Uterus (tissue), 4 donors: ENCODE measurements at places on chromosomes 5 and 9. TPM values are rescaled to one million over a fixed set of nuclear protein-coding genes. Genes with fewer than 3 reads are reported as not detected.
A peak's percentile ranks its signal among the peaks of the same experiment; 100 is the strongest.

Gene ANP32B
- 50.9 TPM for total RNA-seq

Gene SHC3
- 2.2 TPM for total RNA-seq

Gene FOXD4L6
- total RNA-seq: not detected

Gene TTC23L
- total RNA-seq: 0.15 TPM

Gene POLE3
- 46.4 TPM for total RNA-seq

Gene JAKMIP2
- 9.3 TPM for total RNA-seq

Gene RHOBTB3
- total RNA-seq: 126 TPM

Gene CHSY3
- total RNA-seq: 0.77 TPM

Gene STK32A
- 2.0 TPM for total RNA-seq

Gene ZMAT2
- 18.2 TPM for total RNA-seq

DNA sequence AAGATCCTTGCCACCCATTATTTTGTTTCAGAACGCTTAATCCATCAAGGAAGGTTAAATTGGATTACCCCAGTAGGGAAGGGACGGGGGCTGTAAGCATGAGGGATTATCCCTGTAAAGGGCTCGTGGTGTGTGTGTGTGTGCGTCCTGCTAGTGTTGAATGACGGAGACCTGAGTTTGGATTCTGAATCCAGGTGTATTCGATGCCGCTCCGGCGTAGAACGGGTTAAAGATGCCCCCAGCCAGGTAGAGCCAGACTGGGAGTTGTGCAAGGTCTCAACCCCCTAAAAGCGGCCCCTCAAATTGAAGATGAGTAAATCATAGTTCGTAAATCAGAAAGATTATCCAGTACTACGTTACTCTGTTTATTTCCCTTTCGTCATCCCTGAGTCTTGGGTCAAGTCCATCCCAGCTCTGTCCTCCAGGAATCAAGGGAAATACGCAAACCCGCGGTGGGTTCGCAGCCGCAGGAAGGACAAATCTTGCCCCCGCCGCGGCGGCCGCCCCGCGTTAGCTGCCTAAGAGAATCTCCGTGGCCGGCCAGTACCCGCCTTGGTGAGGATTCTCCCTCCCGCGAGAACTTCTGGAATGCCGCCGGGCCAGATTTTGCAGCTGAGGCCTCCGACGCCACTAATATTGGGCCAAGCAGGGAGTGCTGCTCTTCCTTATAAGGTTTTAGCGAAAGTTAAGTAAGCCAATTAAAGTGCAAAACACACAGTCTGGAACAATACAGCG, 586 bp upstream of the MTAP start:
- no peaks in the 10 kb centered on the region for H3K27me3 ChIP-seq
- peak; percentile 80 for DNase-seq
- peak overlapping the region; percentile 94 for H3K27ac ChIP-seq

DNA sequence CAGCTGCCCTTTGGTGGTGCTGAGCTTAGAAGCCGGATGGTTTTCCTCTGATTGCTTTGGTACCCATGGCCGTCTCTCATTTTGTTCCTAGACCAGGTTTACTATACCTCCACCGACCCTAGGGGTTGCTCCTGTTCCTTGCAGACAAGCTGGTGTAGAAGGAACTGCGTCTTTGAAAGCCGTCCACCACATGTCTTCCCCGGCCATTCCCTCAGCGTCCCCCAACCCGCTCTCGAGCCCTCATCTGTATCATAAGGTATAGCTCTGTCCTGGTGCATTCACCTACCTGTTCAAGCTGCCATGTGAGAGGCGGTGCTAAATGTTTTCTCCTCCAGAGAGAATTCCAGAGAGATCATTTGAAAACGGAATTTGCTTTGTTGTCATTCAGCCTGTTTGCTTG, 39.5 kb downstream of the TENT4A start:
- no peaks in the 10 kb centered on the region for H3K27me3 ChIP-seq
- no peak for DNase-seq
- no peak overlapping the region for H3K4me3 ChIP-seq

- no peak overlapping the region for H3K4me3 ChIP-seq
- H3K36me3 ChIP-seq: no peaks in the 10 kb centered on the region
- H3K4me1 ChIP-seq: no peaks in the 10 kb centered on the region
Measured at GRCh38 chr9:102054811-102055210, 316.4 kb upstream of the GRIN3A start.

DNA sequence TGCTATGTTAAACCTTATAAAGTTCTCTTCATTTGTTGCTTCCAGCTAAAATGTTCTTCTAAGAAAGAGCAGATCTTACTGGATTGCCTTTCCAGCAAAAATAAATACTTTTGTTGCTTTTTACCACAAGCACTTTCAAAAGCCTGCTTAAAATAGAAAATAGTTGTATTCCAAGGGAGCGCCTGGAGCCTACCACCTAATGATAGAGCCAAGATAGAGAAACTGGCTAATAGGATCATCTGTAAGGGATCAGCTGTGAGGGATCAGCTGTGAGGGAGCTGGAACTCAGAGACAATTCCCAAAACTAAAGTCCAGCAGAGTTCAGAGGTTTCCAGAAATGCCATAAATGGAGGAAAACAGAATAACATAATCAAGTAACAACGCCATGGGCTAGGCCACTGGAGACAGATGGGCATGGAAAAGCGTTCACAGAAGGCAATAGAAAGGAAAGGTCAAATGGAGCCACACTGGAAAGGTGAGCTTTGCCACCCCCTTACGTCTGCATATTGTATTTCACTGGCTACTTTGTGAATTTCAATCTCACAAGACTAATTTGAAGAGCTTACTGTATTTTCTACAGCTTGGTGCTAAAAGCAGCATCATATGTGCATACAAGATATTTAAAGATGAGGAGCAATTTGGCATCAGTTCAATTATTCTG, 140.6 kb upstream of the TLE4 start:
- no peaks in the 10 kb centered on the region for H3K27me3 ChIP-seq
- DNase-seq: no peak
- no peaks in the 10 kb centered on the region for H3K36me3 ChIP-seq
- no peaks in the 10 kb centered on the region for H3K4me1 ChIP-seq

GRCh38 chr9:113186137-113186755, 34.8 kb downstream of the FKBP15 start:
- no peak overlapping the region for H3K27ac ChIP-seq
- H3K36me3 ChIP-seq: no peaks in the 10 kb centered on the region
- no peaks in the 10 kb centered on the region for H3K4me1 ChIP-seq
- no peak for DNase-seq
- H3K27me3 ChIP-seq: no peaks in the 10 kb centered on the region

DNA sequence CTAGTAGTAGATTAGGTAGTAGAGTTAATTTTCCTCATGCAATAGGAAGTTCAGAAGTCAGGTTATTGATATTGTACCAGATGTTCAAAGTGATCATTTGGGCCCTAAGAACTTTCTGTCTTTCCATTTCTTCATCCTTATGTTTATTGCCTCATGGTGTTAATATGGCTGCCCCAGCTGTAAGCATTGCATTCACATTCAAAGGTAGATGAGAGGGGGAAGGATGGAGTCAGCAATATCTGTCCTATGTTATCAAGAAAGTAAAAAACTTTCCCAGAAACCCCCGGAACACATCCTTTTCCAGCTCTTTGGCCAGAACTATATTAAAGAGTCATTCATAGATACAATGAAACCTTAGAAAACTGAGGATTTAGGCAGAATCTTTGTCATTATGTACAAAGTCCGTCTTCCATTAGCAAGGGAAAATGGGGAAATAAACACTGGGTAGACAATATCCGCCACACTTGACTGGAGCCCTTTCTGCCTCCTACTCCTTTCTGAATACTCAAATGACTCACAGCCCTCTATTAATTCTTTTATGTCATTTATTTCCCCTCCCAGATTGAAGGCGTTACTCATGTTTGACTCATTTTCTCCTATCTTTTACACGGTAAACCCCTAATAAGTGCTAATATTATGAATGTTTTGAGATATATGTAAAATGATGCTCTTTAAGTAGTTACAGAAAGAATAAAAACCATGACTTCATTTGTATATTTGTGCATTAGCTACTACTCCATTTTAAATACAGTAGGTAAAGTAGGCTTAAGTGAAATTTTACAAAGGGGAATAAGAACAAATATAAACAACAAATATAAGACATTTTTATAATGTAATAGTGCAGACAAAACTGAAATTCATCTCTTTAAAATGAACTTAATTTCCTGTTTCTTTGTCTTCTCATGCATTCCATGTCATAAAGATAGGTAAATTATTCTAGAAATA, 127.6 kb downstream of the SLF1 start:
- no peaks in the 10 kb centered on the region for H3K36me3 ChIP-seq

GRCh38 chr9:34520505-34521385, 2.0 kb downstream of the ENHO start:
- H3K36me3 ChIP-seq: no peaks in the 10 kb centered on the region
- H3K4me3 ChIP-seq: no peak overlapping the region
- DNase-seq: no peak
- H3K4me1 ChIP-seq: no peaks in the 10 kb centered on the region

GRCh38 chr5:14064841-14065240, 78.3 kb upstream of the TRIO start:
- H3K4me1 ChIP-seq: no peaks in the 10 kb centered on the region
- H3K27me3 ChIP-seq: no peaks in the 10 kb centered on the region
- H3K4me3 ChIP-seq: no peak overlapping the region

DNA sequence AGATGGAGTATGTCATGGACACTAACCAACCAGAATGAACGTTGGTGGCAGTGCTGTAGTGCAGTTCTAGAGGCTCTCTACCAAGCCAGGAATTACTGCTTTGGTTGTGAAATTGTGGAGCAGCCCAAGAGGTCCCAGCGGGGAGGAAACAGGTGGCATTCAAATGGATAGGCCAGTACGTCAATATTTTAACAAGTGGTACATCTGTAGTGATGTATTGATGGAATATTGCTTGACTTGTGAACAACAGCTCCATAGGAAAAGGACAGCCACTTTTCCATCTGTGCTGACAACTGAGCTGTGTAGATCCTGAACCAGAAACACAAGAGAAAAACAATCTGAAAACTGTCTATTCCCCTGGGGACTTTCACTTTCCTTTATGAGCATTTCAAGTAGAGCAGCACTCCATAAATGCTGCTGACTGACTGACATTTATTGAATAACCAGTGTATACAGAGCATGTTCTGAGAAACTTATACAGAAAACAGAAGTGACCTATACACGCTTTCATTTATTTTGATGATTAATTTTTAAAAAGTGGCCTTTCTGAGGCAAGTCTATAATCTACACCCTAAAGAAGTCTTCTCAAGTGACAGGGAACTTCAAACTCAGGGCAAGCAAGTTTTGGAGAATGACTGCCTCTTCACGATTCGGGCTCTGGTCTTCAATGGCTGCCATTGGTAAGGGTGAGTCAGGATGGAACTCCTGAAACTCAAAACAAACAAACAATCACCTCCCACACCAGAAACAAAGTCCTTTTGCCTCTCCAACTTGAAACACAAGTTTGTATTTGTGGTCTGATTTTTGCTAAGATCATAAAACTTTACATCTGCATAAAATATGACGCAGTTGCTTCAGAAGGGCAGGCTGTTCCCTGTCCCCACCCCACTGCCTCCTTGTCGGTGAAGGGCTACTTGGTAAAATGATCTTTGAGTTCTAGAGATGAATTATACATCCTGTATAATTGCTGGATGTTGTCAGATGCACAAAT, 362.4 kb downstream of the NDUFS4 start:
- no peak overlapping the region for H3K4me3 ChIP-seq
- H3K27me3 ChIP-seq: no peaks in the 10 kb centered on the region
- H3K36me3 ChIP-seq: no peaks in the 10 kb centered on the region
- H3K27ac ChIP-seq: no peak overlapping the region

GRCh38 chr5:74363603-74364205, 276.8 kb downstream of the ENC1 start:
- no peaks in the 10 kb centered on the region for H3K36me3 ChIP-seq
- H3K27ac ChIP-seq: no peak overlapping the region
- no peaks in the 10 kb centered on the region for H3K4me1 ChIP-seq
- H3K27me3 ChIP-seq: no peaks in the 10 kb centered on the region
- DNase-seq: no peak

GRCh38 chr5:31944684-31945445, 229.3 kb downstream of the GOLPH3 start:
- H3K36me3 ChIP-seq: no peaks in the 10 kb centered on the region
- no peak overlapping the region for H3K27ac ChIP-seq
- H3K4me1 ChIP-seq: peaks cover 6% of the 10 kb centered on the region
- H3K4me3 ChIP-seq: no peak overlapping the region
- no peak for DNase-seq
- H3K27me3 ChIP-seq: no peaks in the 10 kb centered on the region

DNA sequence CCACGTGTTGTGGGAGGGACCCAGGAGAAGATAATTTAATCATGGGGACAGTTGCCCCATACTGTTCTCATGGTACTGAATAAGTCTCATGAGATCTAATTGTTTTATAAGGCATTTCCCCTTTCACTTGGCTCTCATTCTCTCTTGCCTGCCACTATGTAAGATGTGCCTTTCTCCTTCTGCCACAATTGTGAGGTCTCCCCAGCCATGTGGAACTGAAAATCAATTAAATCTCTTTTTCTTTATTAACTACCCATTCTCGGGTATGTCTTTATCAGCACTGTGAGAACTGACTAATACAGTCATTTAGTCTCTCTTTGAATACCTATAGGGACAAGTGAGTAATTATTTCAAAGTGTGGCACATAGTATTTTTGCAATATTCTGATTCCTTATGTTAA, 269.2 kb upstream of the SMARCA2 start:
- H3K36me3 ChIP-seq: no peaks in the 10 kb centered on the region
- H3K4me1 ChIP-seq: no peaks in the 10 kb centered on the region
- H3K27me3 ChIP-seq: no peaks in the 10 kb centered on the region
- H3K27ac ChIP-seq: no peak overlapping the region

- H3K27me3 ChIP-seq: no peaks in the 10 kb centered on the region
- DNase-seq: no peak
- no peak overlapping the region for H3K4me3 ChIP-seq
- H3K27ac ChIP-seq: no peak overlapping the region
- H3K36me3 ChIP-seq: no peaks in the 10 kb centered on the region
Measured at GRCh38 chr9:86772635-86772993, 174.7 kb downstream of the GAS1 start.

DNA sequence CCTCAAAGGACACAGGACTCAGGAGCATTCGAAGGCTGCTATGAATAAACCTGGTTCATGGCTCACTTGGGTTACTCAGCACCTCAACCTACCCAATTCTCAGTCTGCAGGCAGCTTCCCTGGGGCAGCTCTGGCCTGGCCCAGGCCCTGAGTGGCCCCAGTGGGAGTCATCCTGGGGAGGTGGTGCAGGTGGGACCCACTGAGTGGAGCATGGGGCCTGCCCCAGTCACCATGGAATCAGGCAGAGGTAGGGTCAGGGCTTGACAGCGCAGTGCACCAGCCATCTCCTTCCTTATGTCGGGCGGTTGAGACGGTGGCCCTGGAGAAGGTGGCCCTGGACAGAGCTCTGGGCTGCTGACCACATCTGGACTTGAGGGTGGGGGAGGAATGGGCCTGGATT, 19.2 kb downstream of the PLEKHG4B start:
- H3K4me1 ChIP-seq: no peaks in the 10 kb centered on the region
- no peaks in the 10 kb centered on the region for H3K27me3 ChIP-seq
- no peak overlapping the region for H3K27ac ChIP-seq
- H3K36me3 ChIP-seq: no peaks in the 10 kb centered on the region
- no peak for DNase-seq

- H3K27ac ChIP-seq: no peak overlapping the region
- H3K4me1 ChIP-seq: peaks cover 20% of the 10 kb centered on the region
- H3K27me3 ChIP-seq: no peaks in the 10 kb centered on the region
- no peaks in the 10 kb centered on the region for H3K36me3 ChIP-seq
- no peak overlapping the region for H3K4me3 ChIP-seq
- no peak for DNase-seq
Measured at GRCh38 chr9:135887021-135887507, 20.3 kb downstream of the CAMSAP1 start.

GRCh38 chr5:98997000-98997399, 68.2 kb upstream of the CHD1 start:
- H3K4me1 ChIP-seq: no peaks in the 10 kb centered on the region
- DNase-seq: no peak
- H3K36me3 ChIP-seq: no peaks in the 10 kb centered on the region

GRCh38 chr5:149810856-149811255, 80.7 kb downstream of the PPARGC1B start:
- H3K27ac ChIP-seq: no peak overlapping the region
- no peak overlapping the region for H3K4me3 ChIP-seq
- H3K27me3 ChIP-seq: no peaks in the 10 kb centered on the region
- no peaks in the 10 kb centered on the region for H3K4me1 ChIP-seq
